MV-4-11 (cell line): ENCODE measurements at places on chromosomes 6 and 20.

DNA sequence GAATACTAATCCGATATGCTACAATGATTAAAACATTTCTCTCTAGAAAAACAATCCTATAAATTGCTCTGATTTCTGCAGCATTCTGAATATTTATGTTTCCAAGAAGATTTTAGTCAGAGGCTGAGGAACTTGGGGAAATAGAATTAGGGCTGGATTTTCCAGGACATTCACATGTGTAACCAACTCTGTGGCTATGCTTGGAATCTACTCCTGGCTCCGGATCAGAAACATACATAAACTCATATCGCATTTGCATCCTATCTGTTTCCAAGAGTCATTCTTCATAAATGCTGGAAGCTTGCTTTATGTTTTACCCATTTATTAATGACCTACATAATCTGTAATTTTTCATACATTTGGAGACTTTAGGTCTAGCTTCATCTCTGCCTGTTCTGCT, 459.9 kb upstream of the MARCKS start:
- no peak for DNase-seq

DNA sequence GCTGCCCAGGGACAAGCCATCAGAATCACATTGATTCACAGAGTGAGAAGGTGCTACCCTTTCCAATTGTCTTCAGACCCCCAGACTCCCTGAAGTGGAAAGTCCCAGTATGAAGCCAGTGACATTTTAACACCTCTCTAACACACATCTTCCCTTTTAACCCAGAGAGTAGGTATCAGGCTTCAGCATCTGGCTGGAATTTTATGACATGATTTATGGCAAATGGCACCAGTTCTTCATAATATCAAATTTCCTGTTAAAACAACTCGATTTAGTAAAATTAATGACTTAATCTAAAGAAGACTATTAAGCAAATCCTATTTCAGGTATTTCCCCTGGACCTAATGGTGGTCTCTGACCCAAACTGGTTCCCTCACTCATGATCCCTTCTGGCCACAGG, 25.0 kb downstream of the KCNB1 start:
- DNase-seq, result no peak

- DNase-seq, result no peak
Measured at GRCh38 chr20:7437311-7437710, 502.9 kb downstream of the HAO1 start.

GRCh38 chr6:814378-815347, 121.7 kb upstream of the EXOC2 start:
- no peak for DNase-seq

- no peak for DNase-seq
Measured at GRCh38 chr6:169994739-169995138, 243.3 kb downstream of the ERMARD start.

- DNase-seq, result no peak
Measured at GRCh38 chr20:34110025-34110744, 1.9 kb downstream of the EIF2S2 start.

DNA sequence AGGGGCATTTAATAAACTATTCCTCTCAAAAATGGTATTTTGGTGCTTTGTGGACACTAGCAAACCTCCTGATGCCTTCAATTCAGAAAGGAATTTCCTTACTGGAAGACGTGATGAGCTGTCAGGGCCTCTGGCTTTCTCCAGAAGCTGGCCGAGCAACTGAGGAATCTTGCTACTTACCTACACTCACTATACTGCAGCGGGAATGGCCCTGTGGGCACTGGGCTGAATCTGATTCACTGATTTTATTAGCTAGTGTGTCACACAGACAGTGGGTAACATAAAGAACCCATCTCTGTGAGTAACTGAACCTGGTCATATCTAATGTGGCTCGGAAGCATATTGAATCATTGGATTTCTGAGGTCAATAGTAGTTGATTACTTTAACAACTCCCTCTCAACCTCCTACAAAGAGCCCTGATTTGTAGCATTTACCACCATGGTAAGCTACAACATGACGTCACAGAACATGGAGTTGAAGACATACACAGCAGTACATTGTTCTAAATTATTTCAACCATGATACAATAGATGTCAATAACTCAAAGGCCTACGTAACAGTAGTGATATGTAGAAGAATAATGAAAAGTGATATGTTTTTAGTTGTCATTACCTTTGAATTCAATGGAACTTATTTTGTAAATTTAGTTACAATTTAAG, 232.1 kb downstream of the SYNE1 start:
- DNase-seq, result no peak
